NCI-H1092 treated with DMSO at 0.1 percent for 48 hours (cell line): ENCODE measurements at places on chromosomes 12 and 14.

GRCh38 chr14:101781240-101782061 is 19.9 kb downstream of the PPP2R5C start:
- peak; percentile 21 for DNase-seq

- DNase-seq = peak; percentile 27
These were observed 2.0 kb downstream of the BHLHE41 start for GRCh38 chr12:26122681-26123481.

DNA sequence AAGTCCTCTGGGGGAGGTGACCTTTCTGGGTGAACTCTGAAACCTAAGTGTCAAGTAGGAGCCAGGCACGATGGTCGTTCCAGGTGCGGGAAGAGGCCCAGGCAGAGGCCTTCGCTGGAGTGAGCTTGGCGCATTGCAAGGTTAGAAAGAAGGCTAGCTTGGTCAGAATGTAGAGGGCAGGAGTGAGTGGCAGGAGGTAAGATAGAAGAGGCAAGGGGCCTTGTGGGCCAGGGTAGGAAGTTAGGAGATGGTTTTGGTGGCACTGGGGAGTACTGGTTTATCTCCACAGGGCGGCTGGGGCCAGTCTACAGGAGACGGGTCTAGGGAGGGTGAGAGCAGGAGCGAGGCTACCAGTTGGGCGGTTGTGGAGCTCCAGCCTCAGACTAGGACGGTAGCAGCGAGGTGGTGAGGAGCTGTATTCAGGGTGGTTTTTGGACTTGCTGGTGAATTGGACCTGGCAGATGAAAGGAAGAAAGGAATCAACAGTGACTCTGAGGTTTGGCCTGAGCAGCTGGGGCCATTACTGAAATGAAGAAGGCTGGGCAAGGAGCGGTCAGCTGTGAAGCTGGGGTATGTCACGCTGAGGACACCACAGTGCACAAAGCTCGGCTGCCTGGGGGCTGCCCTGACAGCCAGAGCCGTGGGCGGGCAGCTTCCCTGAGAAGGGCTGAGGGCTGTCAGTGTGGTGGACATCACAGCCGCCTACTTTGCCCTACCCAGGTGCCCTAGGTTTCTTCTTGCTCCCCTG is 9.0 kb downstream of the MLXIP start:
- no peak for DNase-seq

GRCh38 chr14:68172627-68173026 is 353.0 kb downstream of the RAD51B start:
- no peak for DNase-seq

DNA sequence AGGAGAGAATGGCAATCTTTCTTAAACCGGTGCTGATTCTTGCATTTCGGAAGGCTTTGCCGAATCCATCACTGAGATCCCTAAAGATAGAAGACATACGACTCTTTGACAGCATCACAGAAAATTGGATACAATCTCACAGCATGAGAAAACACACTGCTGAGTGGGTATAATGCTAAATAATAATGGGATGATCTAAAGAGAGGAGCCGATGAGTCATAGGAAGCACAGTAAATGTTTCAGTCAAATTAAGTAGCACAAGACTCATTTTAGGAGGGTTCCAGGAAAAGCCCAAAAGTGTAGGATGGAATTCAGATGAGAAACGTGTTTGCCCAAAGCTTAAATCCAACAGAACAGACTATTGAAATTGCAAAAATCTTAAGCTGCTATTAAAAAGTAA is 81.7 kb downstream of the CPNE8 start:
- DNase-seq = no peak

DNA sequence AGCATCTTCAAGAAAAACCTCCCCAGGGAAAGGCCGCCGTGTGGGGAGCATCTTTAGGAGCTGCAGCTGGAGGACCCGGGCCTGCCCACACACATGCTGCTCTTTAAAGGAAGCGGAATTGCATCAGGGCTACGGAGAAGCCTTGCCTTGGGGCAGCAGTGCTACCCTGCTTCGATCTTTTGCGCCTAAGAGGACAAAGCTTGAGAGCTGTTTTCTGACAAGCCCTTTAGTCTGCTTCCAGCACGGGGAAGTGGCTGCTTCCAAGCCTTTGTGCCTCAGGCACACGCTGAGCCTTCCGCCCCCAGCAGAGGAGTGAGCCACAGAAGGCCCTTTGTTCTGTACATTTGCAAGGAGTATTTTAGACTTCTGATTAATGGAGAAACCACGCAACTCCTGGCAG is 31.5 kb downstream of the COA8 start:
- DNase-seq = peak; percentile 59

DNA sequence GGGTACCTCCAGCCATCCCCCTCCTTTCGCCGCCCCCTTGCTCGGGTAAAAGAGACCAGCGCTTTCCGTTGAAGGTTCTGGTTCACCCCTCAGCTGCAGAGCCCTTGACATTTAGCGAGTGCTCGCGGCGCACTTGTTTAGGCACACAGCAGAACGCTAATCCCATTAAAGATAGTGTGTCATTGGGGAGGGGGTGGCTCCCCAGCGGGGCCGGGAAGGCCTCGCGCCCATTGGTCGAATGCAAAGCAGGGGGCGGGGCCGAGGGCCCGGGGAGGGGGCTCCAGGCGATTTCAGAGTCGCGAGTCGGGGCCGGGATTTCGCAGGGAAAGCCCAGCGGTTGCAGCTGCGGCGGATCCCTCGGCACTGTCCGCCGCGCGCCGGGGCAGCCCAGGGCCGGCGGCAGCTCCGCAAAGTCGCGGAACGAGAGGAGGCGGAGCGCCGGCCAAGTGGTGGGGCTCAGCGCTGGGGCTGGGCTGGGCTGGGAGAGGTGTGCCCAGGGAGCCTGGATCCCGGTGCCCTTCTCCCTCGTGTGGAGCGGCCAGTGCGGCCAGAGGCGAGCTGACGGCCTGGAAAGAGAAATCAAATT is 122.9 kb downstream of the TSPAN9 start:
- peak; percentile 51 for DNase-seq

- no peak for DNase-seq
These were observed 8.7 kb upstream of the SLC4A8 start for GRCh38 chr12:51415931-51416330.

GRCh38 chr12:57813971-57814772 is 4.4 kb downstream of the AVIL start:
- DNase-seq = no peak

DNA sequence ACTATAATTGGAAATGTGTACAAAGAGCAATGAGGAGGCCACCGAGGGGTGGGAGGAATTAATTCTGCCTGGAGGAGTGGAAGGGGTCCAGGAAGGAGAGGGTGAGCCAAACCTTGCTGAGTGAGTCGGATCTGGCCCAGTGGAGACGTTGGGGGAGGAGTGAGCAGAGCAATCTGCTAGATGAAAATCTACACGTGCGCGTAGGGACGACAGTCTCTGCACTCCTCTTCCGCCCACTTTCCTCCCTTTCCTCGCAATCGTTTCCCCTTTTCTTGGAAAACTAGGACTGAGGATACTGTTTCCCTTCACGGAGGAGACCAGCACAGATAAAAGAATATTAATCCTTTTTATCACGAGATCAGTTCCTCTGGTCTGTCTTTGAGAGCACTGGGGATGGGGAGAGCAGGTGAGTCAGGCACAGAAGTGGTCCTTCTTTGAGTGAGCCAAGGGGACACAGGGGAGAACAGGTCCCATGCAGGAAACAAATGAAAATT is 2.9 kb upstream of the NAB2 start:
- no peak for DNase-seq

DNA sequence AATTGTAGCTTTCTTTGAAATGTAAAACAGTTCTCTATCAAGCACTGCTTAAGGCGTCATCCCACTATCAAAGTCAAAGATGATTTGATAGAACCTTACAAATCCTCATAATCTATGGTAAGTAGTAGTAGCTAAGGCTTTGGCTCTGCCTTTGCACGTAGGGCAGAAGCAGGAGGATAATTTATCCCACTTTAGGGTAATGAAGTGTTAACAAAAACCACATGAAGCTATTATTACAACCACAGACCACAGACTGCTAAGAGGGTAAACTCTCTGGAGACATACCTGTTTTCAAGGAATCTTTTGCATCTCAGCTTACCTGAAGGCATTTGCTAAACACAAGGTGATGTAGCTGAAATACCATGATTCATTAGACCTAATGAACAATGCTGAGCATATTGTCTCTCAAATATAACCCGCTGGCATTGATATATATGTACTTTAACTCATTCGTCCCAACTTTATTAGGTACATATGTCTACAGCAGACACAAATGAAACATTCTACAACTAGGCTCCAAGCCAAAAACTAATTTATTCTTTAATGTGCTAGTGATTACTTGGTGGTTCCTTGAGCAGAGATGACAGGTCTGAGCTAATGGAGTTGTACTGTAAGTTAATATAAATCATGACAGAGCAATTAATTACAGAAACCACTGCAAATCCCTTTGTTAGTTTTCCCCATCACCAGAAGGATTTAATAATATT is 368.8 kb downstream of the ETNK1 start:
- DNase-seq = no peak

DNA sequence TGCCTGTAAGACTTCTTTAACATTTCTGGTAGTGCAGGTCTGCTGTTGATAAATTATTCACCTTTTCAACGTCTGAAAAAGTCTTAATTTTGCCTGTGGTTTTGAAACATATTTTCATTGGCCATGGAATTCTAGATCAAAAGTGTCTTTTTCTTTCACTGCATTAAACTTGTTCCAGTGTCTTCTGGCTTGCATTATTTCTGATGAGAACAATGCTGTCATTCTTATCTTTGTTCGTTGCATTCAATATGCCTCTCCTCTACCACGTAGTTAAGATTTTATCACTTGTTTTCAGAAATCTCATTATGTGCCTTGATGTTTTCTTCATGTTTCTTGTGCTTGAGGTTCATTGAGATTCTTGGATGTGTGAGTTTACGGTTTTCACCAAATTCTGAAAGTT is 13.4 kb upstream of the KIF26A start:
- DNase-seq = no peak

DNA sequence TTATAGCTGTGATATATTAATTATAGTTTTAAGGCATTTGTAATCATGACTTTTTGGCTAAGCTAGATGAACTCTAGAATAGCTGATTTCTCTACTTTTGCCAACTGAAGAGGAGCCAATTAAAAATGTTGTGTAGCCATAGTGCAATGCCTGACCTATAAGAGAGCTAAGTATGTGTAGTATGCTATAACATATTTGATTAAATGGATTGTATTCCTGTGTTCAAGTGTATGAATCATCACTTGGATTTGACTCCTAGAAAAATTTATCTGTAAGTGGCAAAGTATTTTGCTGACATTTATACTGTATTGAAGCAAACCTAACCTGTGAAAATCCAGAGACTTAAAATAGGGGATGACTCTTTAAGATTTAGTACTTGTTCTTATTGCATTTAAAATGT is 34.2 kb downstream of the PCNX4 start:
- DNase-seq = no peak

- peak; percentile 8 for DNase-seq
These were observed 834.9 kb downstream of the SLC6A15 start for GRCh38 chr12:84077679-84078078.

DNA sequence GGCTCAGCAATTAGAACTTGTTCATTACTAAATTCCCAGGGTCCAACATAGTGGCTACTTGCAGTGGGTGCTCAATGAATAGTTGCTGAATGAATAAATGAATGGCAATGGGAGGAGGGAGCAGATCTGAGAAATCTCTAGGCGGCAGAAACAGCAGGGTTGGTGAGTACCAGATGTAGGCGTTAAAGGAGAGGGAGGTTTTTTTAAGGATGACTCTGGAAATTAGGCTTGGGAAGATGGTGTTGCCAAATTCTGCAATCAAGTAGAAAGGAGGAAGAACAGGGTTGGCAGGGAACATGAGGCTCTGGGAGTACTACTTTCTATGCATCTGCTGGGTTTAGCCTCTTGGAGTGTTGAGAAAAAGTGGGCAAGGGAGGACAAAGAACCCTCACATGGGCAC is 207.1 kb downstream of the APAF1 start:
- no peak for DNase-seq

- no peak for DNase-seq
These were observed 101.0 kb downstream of the SCN8A start for GRCh38 chr12:51692016-51692415.

GRCh38 chr14:58341152-58341748 is 42.9 kb downstream of the ARID4A start:
- DNase-seq = no peak

DNA sequence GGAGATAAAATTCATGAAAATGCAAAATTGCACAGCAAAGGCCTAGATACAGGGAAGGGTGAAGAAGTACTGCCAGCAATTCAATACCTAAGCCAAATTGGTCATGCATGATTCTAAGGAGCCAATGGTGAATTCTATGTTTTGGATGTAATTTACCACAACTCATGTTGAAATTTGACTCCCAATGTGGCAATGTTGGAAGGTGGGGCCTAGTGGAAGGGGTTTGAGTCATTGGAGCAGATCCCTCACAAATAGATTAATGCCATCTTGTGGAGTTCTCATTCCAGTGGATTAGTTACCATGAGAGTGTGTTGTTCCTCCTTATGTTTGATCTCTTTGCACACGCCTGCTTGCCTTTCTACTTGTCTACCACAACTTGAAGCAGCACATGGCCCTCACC is 194.0 kb upstream of the ALG10 start:
- DNase-seq = no peak

- DNase-seq = no peak
These were observed 115.7 kb downstream of the SAMD4A start for GRCh38 chr14:54682578-54682977.

DNA sequence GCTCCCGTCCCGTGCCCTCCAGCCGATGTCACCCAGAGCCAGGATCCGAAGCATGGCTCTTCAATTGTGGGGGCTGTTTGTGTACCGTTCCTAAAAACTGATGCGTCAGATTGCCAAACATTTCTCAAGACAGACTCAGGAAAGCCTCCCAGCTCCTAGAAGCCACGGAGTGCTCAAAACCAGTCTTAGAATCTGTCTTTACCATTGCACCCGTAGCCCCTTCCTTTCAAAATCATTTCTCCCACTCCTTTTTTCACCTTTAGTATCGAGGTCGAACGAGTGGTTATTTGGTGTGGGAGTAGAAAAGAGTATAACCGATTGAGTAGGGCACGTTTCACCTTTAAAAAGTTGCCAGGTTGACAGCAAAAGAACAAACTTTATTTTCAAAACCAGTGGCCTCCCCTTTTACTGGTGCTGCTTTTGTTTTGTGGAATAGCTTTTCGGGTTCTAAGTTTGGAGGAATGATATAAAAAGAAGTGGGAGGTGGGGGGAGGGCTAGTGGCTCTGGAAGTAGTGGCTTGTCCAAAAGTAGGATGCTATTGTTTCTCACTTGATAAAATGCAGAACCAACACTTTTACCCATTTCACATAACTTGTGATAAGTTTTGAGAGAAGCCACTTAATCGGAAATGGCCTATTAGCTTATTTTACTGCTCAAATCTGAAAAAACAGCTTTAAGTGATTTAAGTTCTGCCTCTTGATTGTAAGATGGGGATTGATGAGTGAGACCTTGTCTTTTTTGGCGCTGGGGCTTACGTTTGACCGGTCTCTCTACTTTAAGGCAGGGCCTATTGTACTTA is 803 bp downstream of the STK38L start:
- DNase-seq = no peak
